HFF-Myc (cell line): ENCODE measurements at places on chromosomes 6 and 20.
A peak's percentile ranks its signal among the peaks of the same experiment; 100 is the strongest.

GRCh38 chr20:53842301-53843099 is 227.9 kb downstream of the BCAS1 start:
- DNase-seq: no peak

GRCh38 chr6:116963972-116964371 is 86.9 kb downstream of the RFX6 start:
- no peak for DNase-seq

DNA sequence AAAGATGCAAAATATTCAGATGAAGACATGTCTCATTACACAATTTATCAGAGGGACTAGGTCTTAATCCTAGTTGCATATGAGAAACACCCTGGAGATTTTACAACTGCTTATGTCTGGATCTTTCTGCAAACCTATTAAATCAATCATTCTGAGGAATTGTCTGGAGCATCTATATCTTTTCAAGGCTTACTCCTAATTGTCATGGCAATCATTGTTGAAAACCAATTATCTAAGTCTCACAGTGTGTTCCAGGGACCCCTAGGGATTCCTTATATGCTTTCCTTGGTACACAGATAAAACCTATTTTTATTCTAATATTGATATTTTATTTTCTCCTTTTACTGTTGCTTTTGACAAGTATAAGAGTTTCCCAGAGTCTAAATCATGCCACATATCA is 696.9 kb upstream of the EYS start:
- DNase-seq: no peak

DNA sequence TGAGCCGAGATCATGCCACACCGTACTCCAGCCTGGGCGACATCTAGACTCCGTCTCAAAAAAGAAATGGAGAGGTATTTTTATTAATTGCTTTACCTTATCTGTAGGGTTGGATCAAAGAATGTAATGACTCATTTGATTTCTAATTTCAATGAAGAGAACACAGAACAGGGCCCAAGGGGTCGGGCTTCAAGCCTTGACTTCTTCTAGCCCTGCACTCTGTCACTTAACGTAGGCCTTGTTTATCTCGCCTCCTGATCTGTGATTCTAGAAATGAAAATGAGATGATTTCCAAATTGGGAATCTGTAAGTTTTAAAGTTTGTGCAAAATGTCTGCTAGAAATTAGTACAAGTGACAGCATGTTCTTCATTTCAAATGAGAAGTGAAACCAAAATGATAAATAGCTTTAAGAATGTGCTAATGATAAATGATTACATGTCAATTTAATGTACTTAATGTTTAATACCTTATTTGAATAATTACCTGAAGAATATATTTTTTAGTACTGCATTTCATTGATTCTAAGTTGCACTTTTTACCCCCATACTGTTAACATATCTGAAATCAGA is 180.5 kb downstream of the SLC16A10 start:
- no peak for DNase-seq

DNA sequence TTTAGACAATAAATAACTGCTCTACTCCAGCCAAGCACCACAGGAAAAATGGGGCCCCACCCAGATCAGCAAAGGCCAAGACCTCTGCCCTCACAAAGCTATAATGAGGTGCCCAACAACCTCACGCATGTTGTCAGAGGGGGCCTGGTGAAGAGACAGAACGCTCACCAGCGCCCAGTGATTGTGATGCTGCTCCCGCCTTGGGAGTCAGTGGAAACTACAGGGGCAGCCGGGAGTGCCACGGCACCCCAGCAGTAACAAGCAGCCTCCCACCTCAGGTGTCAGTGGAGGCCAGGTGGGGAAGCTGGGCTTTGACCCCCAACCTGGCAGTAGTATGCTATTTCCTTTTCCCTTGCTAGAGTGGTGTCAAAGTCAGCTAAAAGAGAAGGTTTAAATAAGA is 47.4 kb downstream of the TCP11 start:
- DNase-seq: no peak

- DNase-seq: no peak
Measured at GRCh38 chr20:6295867-6296256, 173.0 kb upstream of the FERMT1 start.

- no peak for DNase-seq
Measured at GRCh38 chr6:115592025-115592424, 468.7 kb downstream of the FRK start.

DNA sequence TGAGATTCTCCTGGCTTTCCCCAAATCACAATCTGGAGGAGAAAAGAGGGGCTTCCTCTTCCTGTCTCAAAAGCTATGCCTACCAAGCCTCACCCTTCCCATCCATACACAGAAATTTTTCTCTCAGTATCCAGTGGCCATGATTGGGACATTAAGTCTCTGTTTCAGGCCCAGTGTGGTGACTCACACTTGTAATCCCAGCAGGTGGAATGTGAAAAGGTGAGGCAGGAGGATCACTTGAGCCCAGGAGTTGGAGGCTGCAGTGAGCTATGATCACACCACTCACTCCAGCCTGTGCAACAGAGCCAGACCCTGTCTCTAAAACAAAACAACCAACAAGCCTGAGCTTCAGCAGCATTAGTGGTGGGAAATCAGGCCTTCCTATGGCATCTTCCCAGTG is 210.0 kb downstream of the OGFRL1 start:
- no peak for DNase-seq

- DNase-seq: no peak
Measured at GRCh38 chr6:44701637-44702101, 314.2 kb downstream of the CDC5L start.

DNA sequence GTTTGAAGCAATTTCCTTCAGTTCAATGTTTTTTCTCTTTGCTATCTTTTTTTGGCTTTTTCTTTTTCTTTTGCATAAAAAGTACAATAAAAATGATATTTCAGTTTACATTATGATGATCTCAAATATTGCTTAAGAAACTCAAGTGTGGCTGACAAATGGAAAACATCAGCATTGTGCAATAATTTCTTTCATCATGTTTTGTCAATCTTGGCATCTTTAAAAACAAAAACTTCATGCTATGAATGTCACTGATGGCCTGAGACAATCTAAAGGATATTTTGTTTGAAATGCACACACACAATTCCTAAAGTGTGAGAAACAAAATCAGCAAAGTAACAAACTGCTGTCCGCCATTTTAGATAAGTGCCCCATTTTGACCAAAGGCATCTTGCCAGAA is 13.9 kb upstream of the MTCL3 start:
- DNase-seq: no peak

- no peak for DNase-seq
Measured at GRCh38 chr6:135537741-135538301, 40.3 kb upstream of the AHI1 start.

DNA sequence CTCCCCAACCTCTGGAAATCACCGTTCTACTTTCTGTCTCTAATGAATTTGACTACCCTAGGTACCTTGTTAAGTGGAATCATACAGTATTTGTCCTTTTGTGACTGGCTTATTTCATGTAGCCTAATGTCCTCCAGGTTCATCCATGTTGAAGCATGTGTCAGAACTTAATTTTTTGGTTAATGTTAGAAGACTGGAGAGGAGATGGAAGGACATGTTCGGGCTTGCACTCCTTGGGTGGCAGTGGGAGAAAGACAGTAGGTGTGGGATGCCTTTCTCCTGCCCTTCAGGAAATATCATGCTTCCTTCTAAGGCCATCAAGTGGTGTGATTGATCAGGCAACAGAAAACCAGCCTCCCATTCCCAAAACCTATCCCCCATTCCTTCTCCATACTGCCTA is 61.1 kb upstream of the RNF144B start:
- no peak for DNase-seq

DNA sequence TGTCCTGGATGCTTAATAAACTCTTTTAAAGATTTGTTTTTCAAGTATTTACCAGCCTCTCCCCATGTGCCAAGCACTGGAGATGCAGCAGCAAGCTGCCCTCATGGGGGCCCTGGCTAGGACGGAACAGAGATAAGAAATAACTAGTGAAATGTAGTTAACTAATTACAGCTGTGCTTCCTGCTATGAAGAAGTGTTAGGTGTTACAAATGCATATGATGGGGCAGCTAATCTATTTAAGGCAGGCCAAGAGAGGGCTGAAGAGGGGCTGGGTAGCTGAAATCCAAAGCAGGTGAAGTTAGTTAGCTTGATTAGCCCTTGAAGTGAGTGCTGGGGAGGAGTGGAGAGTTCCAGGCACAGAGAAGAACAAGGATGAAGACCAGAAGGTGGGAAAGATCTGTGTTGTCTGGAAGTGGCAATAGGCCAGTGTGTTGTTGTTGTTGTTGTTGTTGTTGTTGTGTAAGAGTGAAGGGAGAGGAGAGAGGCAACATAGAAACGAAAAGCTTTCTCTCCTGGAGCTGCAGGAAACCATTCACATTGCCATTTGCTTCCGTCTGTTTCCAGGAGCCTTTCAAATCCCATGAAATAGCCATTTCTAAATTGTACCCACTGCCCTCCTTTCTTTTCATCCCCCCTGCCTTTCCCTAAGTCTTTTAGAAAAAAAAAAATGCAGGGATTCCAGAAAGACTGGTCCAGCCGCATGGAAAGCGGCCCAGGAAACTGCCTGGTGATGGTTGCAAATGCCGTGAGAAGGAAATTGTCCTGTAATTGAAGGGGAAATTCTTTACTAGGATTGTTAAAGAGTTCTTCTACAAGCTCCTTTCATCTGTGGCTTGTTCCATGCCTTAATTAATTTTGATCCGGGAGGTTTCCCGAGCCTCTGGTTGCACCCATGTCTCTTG is 119.6 kb downstream of the TFAP2C start:
- DNase-seq: no peak

DNA sequence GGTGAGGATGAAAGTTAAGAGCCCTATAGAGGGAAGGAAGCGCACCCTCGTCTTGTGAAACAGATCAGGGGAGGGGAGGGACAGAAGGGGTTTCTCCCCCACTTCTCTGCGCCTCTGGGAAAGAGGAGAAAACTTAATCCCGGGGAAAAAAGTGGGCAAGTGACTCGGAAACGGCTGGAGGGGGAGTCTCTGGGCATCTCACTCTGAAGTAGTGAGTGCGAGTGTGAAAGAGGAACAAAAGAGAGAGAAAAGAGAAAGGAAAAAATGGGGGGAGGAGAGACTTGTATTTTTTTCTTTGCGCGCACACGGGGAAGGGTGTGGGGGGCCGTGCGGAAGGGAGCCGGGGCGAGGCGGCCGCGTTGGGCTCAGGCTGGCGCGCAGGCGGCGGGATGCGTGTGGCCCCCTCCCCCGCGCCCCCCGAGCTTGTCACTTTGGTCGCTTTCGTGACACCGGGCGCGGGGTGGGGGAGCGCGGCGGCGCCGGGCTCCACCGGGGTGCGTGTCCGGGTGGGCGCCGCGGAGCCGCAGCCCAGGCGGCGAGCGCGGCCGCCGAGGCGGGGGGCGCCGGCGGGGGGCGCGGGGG is 454 bp downstream of the L3MBTL3 start:
- no peak for DNase-seq

GRCh38 chr20:37198932-37199660 is 19.7 kb upstream of the MROH8 start:
- no peak for DNase-seq

- no peak for DNase-seq
Measured at GRCh38 chr6:98880486-98880885, 46.1 kb downstream of the POU3F2 start.

DNA sequence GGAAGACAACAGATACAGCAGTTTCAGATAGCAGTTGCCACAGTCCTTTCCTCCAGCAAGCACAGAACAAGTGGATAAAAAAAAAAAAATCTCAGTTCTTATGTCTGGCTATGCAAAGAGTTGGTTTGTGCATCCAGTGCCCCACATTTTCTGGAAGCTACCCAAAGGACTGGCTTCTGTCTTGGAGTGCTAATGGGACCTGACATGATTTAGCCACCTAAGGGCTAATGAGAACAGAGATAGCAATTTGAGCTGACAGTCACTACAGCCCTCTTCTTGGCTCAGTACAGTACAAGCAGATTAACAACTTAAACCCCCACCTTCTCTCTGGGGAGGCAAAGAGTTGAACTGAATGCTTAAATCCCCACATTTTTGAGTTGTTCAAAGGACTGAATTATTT is 976.8 kb downstream of the TBC1D32 start:
- no peak for DNase-seq

DNA sequence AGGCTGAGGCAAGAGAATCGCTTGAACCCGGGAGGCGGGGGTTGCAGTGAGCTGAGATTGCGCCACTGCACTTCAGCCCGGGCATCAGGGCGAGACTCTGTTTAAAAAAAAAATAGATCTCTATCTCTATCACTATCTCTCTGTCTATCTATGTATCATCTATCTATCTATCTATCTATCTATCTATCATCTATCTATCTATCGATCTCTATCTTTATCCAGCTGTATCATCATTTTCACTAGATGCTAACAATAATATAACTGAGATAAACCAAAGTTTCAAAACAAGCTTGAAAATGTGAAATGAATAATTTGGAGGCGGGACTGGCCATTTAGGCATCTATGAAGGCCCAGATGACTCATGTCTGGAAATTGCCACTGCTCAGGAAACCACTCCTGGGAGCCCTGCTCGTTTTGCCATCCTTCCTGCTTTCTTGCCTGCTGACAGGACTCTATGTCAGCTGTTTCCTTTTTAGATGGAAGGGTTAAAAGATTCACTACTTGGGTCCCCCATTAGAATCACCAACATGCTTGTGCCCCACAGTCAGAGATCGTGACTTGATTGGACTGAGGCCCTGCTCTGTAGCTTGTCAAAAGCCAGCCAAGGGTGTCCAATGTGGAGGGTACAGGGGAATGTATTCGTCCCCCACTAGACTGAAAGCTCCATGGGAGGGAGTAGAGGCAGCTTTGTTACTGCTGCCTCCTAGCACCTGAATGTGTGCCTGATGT is 61.7 kb downstream of the UTRN start:
- DNase-seq: peak; percentile 37

- peak; percentile 74 for DNase-seq
Measured at GRCh38 chr20:45771182-45771759, 20.4 kb downstream of the WFDC3 start.

DNA sequence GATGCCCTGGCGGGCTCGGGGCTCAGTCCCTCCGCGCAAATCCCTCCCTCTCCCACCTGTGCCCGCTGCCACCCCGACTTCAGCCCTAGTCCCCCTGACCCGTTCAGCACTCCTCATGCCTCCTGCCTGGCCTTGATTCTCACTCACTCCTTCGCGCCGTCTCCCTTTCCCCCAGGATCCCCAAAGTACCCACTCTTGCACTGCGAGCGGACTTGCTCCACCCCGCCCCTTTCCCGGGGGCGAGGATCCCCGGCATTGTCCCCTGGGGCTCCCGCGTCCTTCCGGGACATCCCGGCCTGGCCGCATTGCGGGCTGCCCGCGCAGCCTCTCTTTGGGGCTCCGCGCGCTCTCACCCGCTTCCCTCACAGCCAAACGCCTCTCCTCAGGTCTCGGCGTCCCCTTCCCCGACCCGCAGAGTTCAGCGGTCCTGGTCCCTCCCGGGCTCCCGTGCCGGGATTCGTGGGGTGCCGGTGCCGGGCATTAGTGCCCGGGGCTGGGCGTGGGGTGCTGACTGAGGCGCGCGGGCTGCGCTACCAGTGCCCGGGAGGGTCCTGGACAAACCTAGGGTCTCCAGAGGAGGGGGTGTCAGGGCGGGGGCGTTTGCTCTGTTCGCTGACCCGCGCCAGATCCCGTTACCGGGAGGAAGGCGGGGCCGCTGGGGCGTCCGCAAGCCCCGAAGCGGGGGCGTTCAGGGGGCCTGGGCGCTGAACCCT is 45.5 kb upstream of the SUPT3H start:
- DNase-seq: no peak

GRCh38 chr20:37538003-37538402 is 10.3 kb upstream of the BLCAP start:
- DNase-seq: no peak
